Activated CD4-positive, CD25-positive, alpha-beta regulatory T cell (primary cell): ENCODE measurements at places on chromosomes 1 and 21.

DNA sequence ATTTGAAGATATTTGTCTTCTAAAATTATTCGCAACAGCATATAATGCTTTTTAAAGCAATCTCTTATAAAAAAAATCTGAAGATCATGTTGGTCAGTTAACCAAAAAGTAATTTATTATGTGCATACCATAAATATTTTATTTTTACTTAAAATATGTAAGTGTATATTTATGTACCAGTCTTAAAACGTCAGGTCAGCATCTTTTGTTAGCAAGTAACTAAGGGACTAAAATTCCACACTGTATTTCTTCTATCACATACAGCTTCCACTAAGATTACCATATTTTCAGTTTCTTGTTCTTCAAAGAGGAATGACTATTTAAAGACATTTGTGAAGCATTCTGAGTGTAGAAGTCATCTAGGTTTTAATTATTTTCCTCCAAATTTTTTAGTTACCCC is 19.6 kb downstream of the NEGR1 start:
- DNase-seq: no peak

DNA sequence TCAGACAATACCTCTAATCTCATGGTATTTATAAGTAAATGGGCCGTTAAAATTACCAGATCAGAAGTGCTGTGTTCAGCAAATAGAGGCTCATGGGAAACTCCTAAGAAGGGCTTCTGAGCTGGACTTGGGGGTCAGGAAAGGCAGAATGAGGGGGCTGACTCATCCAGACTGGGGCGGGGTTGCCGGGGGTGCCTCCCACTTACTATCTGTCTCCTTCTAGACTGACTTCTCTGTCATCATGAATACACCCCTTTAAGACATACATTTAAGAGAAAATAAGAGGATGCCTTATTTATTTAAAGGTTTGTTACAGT is 96.0 kb upstream of the ERRFI1 start:
- no peak for DNase-seq

- DNase-seq: no peak
These were observed 158.8 kb upstream of the SGIP1 start for GRCh38 chr1:66375125-66375524.

DNA sequence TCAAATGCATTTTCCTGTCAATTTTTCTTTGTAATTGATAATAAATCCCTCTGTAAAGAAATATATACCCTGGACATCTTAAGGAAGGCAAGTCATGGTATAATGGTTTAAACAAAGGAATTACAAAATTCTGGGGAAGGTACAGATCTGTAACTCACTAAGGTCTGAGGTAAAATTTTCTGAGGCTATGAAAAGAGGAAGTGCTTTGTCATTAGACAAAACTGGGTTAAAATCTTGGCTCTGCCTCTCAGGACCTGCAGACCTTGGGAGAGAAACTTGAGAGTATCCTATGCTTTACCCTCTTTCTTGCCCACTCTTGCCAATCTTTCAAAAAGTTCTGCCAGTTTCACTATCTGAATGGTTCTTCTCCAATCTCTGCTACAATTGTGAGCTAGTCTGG is 26.8 kb upstream of the BEND5 start:
- DNase-seq: no peak

DNA sequence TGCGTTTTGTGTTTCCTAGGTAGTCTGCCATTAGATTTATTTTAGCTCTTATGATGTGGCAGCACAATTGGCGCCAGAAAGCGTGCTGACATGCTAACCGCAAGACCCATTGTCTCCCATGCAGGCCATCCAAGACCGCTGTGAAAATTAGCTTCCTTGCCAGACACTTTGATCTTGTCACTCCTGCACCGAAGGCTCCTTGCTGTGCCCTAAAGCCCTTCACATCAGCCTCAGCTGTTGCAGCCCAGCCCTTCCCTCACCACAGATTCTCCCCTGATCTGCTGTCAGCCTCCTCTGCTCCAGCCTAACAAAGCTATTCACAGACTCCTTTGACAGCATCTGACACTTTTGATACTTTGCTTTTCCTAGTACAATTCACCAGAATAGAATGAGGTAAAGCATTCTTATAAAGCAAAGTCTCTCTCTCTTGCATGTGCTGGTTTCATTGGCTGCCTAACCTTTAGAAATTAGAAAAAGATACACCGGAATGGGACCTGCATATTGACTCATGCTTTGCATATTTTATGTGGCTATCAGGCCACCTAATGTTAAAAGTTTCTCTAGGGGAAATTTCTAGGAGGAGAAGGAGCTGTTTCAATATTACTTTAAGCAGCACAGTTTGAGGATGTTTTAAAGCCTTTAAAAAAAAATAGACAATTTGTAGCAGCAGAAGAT is 280.3 kb upstream of the FMN2 start:
- no peak for DNase-seq

- DNase-seq: no peak
These were observed 186.1 kb upstream of the KLHDC7A start for GRCh38 chr1:18294437-18295176.

GRCh38 chr1:160040476-160040875 is 8.7 kb upstream of the PIGM start:
- DNase-seq: no peak

- DNase-seq: no peak
These were observed 248.4 kb downstream of the SIPA1L2 start for GRCh38 chr1:232381394-232382100.

GRCh38 chr1:206828061-206828460 is 37.4 kb upstream of the IL20 start:
- DNase-seq: no peak

DNA sequence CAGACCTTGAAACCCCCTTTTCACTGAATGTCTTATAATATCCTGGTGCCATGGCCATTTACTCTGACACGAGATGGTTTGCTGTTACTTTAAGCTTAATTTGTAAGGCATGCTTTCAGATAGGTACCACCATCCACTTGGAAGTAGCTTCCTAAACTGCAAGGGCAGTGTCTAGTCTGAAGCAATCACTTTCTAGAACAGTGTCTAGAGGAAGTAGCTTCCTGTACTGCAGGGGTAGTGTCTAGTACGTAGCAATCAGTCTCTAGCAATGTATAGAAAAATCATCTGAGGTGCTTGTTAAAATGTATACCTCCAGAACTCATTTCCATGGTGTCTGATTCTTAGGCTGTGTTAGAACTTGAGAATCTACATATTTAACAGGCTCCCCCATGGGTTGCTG is 42.5 kb downstream of the ZBTB40 start:
- no peak for DNase-seq

DNA sequence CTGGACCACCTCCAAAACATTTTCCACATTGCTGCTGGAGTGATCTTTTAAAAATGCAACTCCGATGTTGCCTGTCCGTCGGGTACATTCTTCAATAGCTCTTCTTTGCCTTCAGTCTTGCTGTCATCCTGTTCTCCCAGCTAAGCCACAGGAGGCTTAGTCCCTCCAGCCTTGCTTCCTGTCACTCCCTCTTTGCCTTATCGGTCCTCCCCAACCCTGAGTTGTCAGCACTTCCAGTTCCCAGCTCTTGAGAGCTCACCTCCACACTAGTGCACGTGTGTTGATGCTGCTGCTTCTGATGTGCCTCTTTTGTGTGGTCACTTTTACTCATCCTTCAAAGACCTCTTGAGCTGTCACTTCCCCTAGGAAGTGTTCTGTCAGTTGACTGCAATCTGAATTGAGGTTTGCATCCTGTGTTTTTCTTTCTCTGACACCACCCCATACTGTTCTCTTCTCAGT is 15.3 kb downstream of the UCK2 start:
- DNase-seq: no peak

GRCh38 chr1:75745276-75745675 is 20.8 kb downstream of the ACADM start:
- no peak for DNase-seq

DNA sequence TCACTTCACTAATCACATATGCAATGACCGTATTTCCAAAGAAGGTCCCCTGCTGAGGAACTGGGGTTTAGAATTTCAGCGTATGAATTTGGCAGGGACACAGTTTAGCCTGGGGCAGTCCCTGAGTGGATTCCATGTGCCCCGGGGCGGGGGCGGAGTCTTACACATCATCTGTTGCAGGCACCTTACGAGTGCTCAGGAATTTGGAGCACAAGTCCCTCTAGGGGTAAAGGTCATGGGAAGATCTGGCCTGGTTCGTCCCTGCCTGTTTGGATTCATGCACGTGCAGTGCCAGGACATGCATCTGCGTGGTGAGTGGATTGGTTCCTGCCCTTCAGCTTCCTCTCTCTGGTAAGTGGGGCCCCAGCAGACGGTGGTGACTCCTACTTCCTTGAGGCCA is 208.3 kb upstream of the C1orf174 start:
- no peak for DNase-seq

DNA sequence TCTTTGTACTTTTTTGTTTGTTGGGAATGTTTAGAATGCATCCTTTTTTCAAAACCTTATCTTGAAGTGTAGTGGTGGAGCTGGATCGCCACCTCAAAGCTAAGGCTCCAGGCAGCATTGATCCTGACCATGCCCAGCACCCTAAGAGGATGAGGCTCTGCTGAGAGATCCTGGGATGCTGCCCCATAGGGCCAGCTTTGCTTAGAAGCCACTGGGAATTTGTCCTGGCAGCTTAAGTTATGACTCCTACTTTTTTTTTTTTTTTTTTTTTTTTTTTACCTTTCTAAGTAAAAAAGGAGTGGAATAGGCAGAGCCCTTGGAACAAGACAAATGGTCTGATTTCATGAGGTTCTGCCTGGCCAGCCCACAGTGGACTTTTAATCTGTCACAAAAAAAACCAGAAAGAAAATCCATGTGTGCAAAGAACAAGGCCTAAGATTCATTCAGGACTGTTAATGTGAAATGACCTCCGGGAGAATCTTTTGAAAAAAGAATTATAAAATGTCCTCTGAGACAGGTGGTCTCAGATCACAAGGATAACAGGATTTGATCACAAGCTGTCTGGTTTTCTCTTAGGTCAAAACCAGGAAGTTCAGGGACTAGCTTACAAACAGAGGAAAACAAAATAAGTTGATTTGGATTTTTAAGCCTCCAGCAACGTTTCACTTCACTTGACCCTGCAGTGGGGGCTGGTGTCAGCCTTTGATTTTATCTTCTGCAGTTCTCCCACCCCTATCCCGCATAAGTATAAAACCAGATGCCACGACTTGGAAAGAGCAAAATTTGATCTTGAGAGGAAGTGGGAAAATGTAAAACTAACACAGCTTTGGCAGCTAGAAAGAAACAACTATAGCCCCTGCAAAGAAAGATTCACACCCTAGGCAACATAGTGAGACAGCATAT is 25.9 kb upstream of the RAP1A start:
- no peak for DNase-seq

DNA sequence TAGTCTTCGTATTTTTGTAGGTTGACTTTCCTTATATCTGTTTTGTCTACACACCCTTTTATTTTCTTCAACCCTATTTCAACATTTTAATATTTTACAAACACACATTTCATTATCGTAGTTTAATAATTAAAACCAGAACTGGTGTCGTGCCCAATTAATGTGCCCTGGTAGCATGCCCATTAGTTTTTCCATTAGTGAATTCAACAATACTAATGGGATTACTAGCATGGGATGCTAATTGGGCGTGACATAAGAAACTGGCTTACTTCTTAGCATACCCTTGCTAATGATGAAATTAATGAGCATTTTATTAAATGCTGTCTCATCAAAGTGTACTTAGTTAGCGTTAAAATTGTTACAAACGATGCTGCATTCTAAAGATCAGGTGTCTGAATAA is 332.7 kb downstream of the USH2A start:
- no peak for DNase-seq

DNA sequence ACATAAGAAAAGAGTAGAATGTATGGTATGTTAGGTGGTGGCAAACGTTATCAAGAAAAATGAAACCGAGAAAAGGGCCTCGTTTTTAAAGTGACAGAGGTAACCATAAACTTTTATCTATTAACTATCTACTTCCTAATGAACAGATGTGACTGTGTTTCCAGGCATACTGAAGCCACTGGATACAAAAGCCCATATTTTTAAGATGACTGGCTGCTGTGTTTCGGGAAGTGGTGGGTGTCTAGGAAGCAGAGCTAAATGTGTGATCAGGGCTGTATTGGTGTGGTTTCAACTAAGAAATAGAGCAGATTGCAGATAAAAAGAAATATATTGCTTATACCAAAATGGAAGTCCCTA is 71.8 kb downstream of the CHRM3 start:
- no peak for DNase-seq

GRCh38 chr21:18661842-18662241 is 258.3 kb upstream of the TMPRSS15 start:
- no peak for DNase-seq

DNA sequence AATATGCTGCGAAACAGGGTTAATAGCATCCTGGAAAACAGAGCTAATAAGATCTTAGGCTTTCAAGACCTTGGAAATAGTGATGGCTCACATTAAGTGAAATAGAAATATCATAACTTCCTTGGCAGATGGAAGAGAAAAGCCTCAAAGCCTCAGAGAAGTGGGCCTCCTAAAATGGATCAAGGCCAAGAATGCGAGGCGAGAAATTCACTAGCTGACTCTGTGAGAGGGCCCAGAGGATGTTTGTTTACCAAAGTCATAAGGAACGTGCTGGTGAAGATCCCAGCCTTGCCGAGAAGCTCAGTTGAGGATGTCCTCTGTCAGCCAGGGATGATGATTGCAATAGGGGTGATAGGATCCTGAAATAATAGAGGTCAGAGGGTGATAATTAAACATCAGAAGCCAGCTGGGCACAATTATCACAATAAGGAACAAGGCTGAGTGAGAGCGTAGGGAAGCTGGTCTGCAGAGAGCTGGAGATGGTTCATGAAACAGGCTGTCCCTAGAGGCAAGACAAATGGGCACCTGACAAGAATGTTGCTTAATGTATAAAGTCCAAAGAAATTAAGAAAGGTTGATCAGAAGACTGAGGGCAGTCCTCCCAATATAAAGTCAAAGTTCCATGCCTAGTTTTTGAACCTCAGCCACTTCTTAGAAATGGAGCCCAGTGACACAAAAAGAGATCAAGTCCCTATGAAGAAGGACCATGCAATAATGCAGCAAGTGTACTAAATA is 101.7 kb upstream of the COG2 start:
- DNase-seq: no peak

GRCh38 chr1:91053630-91054029 is 31.8 kb upstream of the ZNF644 start:
- DNase-seq: no peak

- no peak for DNase-seq
These were observed 71.3 kb upstream of the EDEM3 start for GRCh38 chr1:184826001-184826400.
